ENCODE measurements at places on chromosomes 12 and 14.

DNA sequence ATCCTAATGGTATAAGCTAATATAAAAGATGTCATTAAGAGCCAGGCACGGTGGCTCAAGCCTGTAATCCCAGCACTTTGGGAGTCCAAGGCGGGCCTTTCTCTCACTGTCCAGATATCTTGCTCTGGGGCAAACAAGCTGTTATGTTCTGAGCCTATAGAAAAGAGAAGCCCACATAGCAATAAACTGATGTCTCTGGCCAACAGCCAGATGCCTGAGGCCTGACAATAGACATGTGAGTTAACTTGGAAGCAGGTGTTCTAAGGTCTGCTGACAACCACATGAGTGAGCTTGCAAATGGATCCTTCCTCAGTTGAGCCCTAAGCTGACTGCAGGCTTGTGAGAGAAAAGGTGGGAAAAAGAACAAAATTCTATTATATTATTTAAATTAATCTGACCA lies 25.0 kb downstream of the YAF2 start:
- peak; percentile 53 for DNase-seq

DNA sequence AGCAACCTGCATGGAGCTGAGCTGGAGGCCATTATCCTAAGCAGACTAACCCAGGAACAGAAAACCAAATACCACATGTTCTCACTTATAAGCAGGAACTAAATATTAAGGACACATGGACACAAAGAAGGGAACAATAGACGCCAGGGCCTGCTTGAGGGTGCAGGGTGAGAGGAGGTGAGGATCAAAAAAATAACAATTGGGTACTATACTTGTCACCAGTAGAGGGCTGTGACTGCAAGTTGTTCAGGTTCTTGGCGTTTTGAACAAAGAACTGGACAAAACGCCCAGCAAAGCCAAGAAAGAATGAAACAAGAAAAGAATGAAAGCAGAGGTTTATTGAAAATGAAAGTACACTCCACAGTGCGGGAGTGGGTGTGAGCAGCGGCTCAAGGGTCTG lies 208.5 kb upstream of the NEDD1 start:
- peak; percentile 12 for DNase-seq

DNA sequence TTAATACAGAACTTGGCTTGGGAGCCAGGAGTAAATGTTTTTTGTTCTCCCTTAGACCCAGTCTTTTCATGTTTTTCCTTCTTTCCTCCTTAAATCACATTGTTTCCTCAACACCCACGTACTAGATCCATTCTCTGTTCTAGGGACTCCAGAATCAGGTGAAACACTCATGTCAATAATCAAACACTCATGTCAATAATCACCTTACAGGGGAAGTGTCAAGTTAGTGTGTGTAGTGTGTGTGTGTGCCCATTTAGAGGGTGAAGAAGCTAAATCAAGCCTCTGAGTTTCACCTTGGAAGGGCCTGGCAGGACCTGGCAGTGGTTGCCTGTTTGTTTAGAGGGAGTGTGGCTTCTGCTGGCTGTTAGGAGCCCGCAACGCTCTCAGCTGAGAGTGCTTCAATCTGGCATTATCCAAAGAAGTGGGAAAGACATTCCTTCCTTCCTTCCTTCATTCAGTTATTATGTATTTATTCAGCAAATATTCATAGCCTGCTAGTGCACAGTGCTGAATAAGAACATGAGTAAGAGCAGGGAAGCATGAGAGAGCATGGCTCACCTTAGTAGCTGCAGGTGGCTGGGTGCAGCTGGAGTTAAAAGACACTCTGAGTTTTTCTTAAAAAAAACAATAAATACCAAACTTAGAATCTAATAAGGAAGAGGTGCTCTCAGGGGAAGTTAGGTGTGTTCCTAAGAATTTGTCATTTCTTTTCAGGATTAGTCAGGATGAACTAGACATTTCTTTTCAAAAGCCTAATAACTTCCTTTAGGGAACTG lies 17.6 kb upstream of the EID3 start:
- peak; percentile 54 for DNase-seq

- no peak for DNase-seq
Measured at GRCh38 chr12:94558612-94559011, 91.7 kb downstream of the TMCC3 start.

GRCh38 chr14:77185093-77185465 lies 3.5 kb downstream of the TMEM63C start:
- DNase-seq, result no peak

GRCh38 chr12:12744546-12745305 lies 27.6 kb downstream of the CDKN1B start:
- no peak for DNase-seq

DNA sequence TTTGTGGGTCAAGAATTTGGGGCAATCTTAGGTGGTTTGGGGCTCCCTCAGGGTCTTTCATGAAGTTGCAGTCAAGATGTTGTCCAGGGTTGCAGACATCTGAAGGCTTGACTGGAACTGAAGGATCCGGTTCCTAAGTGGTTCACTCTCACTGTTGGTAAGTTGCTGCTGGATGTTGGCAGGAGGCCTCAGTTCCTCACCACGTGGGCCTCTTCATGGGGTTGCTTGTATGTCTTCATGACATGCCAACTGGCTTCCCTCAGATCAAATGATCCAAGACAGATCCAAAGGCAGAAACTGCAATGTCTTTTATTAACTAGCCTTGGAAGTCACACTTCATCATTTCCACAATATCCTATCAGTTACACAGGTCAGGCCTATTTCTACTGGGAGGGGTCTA lies 49.2 kb downstream of the ARF6 start:
- no peak for DNase-seq

DNA sequence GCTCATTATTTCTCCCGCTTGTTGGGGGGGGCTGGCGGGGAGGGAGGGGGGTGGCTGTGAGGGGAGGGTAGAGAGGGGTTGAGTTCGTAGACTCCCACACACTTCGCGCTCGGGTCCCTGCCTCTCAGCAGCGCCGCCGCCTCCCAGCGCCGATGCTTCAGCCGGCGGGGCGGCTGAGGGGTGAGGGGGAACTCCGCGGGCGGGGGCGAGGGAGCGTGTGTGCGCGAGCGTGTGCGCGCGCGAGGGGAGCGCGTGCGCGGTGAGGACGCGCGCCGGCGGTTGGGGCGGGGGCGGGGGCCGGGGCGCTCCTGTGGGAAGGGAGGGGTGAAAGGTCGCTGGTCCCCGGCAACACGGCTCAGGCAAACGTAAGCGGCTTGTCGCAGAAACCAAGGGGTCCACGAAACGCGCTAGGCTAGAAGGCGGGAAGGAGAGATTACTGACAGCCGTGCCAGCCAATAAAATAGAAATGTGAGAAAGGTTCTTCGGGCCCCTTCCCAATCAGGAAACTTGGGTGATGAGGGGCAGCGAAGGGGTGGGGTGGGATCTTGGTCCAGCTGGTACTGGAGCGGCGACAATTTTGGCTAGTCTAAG lies 343 bp upstream of the NOVA1 start:
- peak; percentile 59 for DNase-seq

DNA sequence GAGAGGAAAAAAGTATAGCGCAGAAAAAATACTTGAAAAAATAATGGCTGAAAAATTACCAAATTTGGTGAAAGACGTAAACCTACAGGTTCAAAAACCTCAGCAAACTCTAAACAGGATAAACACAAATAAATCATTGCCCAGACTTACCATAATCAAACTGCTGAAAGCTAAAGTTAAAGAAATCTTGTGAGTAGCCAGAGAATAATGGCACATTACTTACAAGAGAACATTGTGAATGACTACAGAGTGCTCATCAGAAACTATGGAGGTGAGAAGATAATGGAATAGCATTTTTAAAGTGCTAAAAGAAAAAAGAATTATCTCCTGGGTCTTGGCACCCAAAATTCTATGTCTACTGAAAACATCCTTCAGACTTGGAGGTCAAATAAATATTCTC lies 36.0 kb downstream of the ATF1 start:
- peak; percentile 51 for DNase-seq

DNA sequence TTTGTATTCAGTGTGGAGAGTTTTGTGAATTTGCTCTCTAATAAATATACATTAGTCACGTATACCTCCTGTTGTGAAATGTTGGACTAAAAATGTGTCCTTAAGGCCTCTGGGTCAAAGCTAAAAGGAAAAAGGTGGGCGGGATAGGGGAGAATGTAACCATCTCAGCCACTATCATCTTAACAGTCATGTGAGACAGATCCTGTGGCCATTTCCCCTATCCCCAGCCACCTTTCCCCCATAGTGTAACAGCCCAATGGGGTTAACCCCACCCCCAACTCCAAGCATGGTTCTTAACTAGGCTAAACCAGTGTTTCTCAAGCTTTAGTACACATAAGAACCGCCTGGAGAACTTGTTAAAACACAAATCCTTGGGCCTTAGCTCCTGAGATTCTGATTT lies 6.5 kb upstream of the ITPR2 start:
- DNase-seq, result no peak

- DNase-seq, result peak; percentile 78
Measured at GRCh38 chr12:27779416-27779919, 565 bp upstream of the KLHL42 start.

DNA sequence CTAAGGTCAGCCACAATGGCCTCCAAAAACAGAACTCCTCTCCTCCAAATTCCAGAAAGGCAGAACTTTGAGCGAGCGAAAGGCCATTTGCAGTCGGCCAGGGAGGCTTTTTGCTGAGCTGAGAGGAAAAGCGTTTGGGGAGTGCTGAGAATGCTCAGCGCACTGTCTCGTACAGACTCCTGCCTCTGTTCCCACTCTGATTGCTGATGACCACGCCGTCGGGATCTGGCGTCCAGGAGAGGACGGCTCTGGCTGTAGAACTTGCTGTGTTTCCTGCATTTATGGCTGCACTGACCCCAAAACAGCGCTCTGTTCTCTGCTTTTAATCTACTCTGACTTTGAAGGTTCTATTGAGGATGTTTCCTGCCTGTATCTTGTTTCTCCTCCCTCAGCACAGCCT lies 82.4 kb upstream of the WSCD2 start:
- DNase-seq, result no peak

GRCh38 chr12:121749267-121749666 lies 36.7 kb downstream of the TMEM120B start:
- DNase-seq, result no peak

DNA sequence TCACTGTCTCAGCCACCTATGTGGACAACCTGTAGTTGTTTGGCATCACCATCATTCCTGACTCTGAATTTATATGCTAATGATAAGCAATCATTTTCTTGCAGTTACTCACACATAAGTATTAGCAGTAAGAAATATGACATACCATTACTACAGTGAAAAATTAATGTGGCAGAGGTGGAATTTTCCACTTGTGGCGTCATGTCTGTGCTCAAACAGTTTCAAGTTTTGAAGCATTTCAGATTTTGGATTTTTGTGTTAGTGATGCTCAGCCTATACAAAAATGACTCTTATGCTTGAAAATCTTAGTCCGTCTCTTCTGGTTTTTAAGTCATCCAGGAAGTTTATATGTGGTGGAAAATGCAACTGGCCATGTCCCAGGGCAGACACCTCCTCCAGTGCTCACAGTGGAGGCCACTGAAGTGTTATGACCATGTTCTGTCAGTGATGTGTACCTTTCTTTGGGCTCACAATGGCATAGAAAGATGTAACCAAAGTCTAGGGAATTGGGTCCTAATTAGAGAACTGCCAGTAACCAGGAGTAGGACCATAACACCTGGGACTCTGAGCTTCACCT lies 220.6 kb downstream of the SYT1 start:
- DNase-seq, result no peak

DNA sequence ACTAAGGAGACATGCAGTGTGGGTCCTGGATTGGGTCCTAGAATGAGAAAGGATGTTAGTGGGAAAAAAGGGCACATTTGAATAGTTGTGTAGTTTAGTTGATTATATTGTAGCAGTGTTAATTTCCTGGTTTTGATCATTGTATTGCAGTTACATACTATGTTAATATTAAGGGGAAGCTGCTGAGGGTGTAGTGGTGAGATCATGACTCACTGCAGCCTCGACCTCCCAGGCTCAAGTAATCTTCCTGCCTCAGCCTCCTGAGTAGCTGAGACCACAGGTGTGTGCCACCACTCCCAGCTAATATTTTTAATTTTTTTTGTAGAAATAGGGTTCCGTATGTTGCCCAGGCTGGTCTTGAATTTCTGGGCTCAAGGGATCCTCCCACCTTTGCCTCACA lies 21.7 kb downstream of the BORCS5 start:
- no peak for DNase-seq

GRCh38 chr14:79629411-79630287 lies 581.7 kb downstream of the DIO2 start:
- no peak for DNase-seq

DNA sequence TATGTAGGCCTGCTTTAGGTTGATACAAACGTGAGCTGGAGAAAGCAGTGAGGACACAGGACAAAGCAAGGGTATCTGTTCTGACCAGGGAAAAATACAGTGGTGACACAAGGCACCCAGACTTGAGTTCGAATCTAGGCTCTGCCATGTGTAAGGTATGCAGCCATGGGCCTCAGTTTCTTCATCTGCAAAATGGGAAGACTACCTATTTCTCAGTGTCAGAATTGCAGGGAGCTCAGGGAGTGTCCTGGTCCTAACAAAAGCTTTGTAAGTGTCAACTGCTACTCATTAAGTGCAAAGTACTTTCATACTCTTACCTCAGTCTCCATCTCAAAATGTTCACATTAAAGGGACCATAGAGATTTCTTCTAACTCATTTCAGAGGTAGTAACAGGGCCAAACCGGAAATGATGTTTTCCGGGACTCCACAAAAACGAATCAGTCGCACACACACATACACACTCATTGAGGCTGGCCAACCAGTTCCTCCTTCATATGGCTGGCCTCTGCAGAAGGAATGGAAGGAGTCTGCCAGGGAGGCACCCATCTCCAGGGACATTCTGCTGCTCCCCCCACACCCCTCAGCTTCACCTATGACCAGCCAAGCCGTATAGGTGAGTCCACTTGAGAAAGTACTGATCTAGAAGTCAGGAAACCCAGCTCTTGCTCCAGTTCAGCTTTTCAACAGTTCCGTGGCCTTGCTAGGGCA lies 7.8 kb downstream of the CTDSP2 start:
- DNase-seq, result no peak

GRCh38 chr12:44774815-44775411 lies 101.2 kb downstream of the NELL2 start:
- DNase-seq, result peak; percentile 14

DNA sequence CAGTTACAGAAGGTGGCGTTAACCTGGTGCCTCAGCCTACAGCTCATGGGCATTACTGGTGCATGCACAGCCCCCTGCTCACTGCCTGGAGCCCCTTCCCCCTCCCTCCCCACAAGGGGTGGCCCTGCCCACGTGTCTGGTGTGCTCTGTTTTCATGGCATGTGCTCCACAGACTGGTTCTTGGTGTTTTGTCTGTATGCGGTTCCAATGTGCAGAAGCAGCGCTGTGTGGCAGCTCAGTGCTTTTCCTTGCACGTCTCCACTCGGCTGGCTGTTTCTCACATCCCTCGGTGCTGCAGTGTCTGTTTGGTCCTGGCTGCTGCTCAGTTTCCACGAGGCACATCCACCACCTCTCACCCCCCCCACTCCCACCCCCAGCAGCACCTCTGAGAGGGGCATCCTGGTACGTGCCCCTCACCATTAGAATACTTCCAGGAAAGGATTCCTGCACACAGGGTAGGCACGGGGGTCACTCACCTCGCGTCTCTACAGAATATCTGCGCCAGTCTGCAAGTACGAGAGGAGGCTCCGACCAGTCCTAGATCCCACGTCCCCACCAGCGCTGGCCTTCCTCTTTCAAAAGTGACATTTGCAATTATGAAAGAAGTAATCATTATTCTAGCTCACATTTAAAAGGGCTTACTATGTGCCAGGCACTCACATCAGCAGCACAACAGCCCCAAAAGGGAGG lies 27.1 kb downstream of the DIO3 start:
- no peak for DNase-seq

- DNase-seq, result no peak
Measured at GRCh38 chr12:71268598-71269280, 110.9 kb upstream of the TSPAN8 start.

GRCh38 chr14:22588526-22589095 lies 413 bp downstream of the DAD1 start:
- DNase-seq, result no peak
